Thymus (tissue), 14 donors: ENCODE measurements at places on chromosomes 1 and 21.

DNA sequence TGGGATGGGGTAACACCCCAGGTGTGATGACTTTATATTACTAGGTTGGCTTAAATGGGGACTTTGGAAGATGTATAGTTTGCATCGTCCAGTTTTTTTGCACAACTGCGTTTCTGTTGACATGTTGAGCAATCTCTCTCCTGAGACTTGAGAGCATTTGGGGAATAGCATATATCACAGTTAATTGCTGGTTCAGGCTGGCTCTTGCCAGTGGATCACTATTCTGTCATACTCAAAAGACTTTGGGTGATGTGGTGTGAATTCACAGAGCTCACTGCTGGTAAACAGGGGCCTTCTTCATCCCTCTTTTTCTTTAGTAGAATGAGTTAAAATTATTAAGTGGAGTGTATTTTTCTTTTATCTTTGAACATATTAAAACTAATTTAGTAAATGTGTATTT, 44.3 kb downstream of the LHX9 start:
- no peak for DNase-seq

- DNase-seq = no peak
These were observed 2.3 kb upstream of the SF3B4 start for GRCh38 chr1:149929856-149930255.

GRCh38 chr1:1337793-1338147, 6.7 kb downstream of the TAS1R3 start:
- no peak for DNase-seq

GRCh38 chr1:225762002-225762441, 15.6 kb upstream of the SRP9 start:
- no peak for DNase-seq

- DNase-seq = no peak
These were observed 106.8 kb downstream of the ESRRG start for GRCh38 chr1:216616425-216616824.

GRCh38 chr1:8844501-8845006, 27.1 kb upstream of the RERE start:
- no peak for DNase-seq
